ENCODE measurements at places on chromosomes 11 and 22.
A peak's percentile ranks its signal among the peaks of the same experiment; 100 is the strongest.

DNA sequence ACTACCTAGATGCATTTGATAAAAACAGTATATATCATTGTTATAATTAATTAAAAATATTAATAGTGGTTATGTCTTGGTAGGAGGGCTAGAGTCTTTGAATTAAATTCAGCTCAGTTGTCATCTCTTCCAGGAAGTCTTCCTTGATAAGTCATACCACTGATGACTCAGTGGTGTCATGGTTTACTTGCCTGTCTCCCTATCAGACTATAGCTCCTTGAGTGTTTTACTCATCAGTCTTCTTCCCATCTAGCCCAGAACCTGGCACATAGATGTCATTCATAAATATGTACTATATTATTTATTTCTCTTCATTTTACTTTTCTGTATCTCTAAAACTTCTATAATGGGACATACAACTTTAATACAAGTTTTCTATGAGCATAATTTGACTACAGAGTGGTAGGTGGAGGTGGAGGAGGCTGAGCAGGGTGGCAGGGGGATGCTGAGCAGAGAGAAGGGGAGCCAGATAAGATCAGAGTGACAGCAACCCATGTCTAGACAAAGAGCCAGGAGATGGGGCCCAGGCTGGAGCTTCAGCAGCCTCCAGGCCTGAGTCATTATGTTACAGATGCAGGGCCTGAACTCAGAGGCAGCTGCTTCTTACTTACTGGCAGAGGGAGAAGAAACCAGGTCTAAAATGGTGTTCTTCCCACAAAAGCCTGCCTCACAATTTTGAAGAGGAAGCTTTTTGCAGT lies 82.3 kb upstream of the PHOX2A start:
- no peak for DNase-seq

DNA sequence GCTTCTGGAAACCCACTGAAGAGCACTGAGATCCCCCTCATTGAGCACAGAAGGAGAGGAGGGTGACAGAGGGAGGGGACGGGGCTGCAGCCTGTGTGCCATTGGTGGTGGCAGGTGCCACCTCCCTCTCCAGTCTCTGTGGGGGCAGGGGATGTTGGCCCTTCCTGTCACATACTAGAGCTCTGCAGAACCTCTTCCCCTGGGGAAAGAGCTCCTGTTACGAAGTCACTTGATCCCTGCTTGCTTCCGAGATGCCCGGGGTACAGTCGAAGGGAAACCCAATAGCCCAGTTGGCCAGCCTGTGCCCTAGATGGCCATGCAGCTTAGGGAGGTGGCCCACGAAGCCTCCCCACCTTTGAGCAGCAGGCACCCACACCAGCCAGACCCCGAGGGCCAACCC lies 29.4 kb downstream of the DAGLA start:
- DNase-seq, result no peak

GRCh38 chr11:99343117-99343516 lies 322.4 kb downstream of the CNTN5 start:
- no peak for DNase-seq

DNA sequence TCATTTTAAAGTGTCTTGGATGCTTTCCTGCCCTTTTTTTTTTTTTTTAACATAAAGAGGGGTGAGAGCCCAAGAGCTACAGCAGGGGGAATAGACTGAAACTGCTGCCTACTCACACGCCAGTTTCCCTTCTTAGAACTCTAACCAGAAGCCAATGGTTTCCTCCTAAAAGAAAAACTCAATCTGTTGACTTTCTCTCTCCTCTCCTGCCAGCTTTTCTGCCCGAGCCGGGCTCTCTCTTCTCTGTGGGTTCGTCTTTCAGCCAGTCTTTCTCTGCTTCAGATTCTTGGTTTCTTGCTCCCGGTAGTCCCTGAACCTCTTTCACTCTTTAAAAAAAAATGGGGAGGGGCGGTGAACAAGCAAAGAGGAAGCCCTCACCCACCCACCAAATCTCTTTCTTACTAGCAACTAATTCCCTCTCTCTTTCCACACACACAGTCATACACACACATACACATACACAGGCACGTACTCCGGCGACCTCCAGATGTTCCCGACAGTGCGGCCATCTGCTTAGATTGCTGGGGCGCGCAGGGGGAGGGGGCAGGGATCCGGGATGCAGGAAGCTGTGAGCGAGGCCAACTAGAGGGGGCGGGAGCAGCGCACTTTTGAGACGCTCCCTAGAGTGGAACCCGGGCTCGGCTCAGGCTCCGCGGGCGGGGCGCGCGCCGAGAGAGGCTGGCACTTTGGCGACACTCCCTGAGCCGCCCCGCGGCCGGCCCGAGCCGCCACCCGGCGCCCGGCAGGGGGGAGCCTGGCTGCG lies 444 bp upstream of the TSKU start:
- DNase-seq, result peak; percentile 91

- peak; percentile 34 for DNase-seq
These were observed 9.0 kb upstream of the APOBEC3H start for GRCh38 chr22:39087881-39088684.

DNA sequence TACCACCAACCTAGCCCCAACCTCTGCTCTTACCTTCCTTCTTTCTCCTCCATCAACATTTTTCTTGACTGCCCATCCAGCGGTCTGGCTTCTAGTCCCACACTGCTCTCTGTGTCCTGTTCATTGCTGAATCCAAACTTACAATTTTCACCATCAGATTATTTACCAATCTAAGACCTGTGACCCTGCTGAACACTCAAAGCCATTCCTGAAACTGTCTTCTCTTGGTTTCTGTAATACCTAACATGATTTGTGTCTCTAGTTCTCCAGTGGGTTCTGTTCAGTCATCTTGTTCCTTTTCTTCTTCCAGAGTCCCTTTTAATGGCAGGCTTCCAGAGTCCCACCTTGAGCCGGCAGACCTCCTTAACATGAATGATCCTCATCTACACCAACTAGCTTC lies 24.1 kb downstream of the RRAS2 start:
- DNase-seq, result no peak

GRCh38 chr22:20798218-20798617 lies 24.3 kb downstream of the SERPIND1 start:
- no peak for DNase-seq

GRCh38 chr11:134725716-134726639 lies 313.9 kb upstream of the B3GAT1 start:
- DNase-seq, result no peak

- DNase-seq, result no peak
These were observed 105.8 kb downstream of the GAB2 start for GRCh38 chr11:78311702-78312371.

DNA sequence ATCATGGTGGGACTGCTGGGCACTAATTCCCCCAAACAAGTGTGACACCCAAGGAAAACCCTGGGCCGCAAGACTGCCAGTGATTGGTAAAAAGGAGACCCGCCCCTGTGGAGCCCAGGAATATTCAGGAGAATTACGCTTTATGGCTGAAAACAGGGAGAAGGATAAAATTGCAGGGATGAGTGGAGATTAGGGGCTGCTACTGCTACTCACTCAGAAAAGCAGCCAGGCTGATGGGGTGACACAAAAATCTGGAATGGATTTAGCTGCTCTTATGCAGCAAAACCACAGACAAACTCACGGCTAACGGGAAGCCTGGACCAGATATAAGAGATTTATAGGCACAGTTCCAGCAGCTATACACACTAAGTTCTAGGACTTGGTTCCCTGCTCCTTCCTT lies 4.4 kb upstream of the FBXO3 start:
- DNase-seq, result no peak

DNA sequence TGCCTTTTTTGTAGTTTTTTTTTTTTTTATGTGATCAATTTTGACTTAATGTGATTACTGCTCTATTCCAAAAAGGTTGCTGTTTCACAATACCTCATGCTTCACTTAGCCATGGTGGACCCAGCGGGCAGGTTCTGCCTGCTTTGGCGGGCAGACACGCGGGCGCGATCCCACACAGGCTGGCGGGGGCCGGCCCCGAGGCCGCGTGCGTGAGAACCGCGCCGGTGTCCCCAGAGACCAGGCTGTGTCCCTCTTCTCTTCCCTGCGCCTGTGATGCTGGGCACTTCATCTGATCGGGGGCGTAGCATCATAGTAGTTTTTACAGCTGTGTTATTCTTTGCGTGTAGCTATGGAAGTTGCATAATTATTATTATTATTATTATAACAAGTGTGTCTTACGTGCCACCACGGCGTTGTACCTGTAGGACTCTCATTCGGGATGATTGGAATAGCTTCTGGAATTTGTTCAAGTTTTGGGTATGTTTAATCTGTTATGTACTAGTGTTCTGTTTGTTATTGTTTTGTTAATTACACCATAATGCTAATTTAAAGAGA lies 12.5 kb downstream of the CCND1 start:
- DNase-seq, result no peak

DNA sequence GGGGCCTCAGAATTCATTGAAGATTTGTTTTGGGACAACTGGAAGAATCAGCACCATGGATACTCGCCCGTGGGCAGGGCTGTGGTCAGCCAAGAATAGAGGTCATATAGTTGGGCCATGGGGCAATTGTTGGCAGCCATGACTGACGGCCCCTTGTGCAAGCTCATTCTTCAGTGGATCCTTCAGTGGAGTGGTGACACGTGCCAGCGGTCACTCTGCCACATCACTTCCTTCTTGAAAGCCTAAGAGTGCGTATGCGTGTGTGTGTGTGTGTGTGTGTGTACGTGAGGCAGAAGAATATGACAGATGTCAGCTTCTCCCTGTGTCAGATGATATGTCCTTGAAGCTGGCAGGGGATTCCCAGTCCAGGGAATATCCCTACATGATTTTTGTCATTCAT lies 1.8 kb upstream of the IL18BP start:
- DNase-seq, result no peak

- DNase-seq, result no peak
These were observed 3.2 kb downstream of the TUBA8 start for GRCh38 chr22:18113680-18114394.

DNA sequence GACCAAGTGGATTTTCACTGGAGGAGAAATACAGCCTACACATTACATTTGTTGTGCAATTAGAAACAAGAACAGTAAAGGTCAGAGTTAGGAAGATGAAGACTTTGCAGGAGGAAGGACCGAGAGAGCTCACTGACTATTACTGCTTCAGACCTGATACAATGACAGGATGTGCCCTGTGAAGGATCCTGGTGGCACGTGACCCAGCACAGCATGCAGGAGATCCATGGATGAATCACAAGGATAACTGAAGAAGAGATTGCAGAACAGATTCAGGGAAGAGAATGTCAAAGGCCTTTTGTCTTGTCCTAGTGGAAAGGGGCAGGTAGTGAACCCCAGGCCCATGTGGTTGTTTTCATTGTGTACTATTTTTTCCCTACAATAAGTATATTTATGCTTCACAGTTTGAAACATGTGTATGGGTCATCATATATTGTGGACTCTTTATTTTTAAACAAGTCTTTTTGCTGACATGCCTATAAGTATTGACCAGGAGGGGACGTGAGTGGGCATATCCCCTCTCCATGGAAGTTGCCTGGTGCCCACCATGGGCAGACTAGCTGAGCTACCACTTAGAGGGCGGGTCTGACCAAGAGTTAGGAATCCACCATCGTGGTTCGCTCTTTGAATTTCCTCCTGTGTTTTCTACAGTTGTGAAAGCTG lies 44.3 kb downstream of the RASSF10 start:
- DNase-seq, result no peak

GRCh38 chr11:114912826-114913225 lies 234.5 kb downstream of the NXPE2 start:
- no peak for DNase-seq

GRCh38 chr11:76597533-76598425 lies 72.8 kb downstream of the LRRC32 start:
- no peak for DNase-seq

DNA sequence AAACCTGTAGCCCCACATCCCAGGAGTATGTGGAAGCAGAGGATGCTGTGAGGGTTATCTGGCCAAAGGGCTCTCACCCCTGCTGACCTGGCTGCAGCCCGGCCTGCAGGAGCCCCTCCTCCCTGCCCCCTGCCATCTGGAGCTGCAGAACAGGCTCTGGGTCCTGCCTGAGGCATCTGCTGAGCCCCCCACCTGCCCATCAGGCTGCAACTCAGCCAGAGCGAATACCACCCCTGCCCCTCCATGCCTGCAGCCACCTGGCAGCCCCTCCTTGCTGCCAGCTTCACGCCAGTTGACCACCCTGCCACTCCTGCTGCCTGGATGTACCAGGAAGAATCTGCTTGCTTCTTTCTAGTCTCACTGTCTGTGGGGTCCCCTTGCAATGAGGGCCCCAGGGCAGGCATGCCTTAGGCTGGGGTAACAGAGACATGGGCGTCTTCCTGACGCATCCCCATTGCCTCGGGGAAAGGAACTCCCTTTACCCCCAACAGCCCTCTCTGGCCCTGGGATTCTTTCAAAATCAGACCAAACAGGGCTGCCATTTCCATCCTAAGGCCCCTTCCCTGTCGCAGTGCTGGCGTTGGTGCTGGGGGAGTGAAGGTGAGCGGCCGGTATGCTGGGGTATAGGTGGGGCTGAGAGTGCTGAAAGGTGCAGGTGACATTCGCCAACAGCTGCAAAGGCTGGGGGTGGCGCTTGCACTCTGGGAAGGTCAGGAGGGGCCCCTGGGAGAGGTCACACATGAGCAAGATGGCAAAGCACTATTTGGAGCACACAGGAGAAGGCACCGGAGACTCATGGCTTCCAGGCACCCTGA lies 1334.6 kb downstream of the TBC1D22A start:
- DNase-seq, result peak; percentile 1

DNA sequence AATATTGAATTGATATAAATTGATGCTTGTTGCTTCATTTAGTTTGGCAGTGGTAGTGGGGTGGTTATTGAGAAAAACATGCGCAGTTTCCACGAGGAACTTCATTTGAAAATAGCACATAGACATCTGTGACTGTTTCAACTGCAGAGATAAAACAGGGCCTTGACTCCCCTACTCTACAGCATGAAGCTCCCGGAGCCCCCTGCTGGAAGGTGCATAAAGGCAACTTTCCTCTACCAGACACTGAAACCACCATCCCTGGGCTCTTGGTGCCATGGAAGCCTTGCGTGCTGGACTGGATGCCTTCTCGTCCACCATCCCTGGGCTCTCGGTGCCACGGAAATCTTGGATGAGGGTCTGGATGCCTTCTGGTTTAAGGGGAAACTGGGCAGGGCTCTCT lies 195.9 kb downstream of the CSNK2A3 start:
- DNase-seq, result no peak

GRCh38 chr22:25067851-25068421 lies 115.4 kb downstream of the KIAA1671 start:
- DNase-seq, result no peak

DNA sequence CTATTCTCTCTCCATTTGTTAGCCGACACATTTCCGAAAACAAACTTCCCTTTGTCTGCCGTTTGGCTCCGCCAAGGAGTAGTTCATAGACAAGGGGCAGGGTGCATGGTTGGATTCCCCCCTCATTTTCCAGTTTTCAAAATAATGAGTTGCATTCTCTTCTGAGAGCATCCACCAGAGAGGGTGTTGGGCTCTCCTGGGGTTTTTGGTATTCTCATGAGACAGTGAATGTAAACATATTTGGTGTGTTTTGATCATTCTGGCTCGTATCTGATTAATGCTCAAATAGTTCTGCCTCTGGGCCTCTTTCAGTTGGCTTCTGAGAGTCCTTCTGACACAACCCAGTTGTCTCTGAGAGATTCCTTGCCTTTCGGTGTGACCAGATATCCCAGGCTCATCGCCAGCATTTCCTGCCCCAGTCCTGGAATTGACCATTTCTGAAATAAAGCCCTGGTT lies 21.7 kb downstream of the GRAMD4 start:
- no peak for DNase-seq

GRCh38 chr11:45885921-45886721 lies 670 bp downstream of the MAPK8IP1 start:
- DNase-seq, result no peak

- DNase-seq, result no peak
These were observed 23.0 kb upstream of the GDPD4 start for GRCh38 chr11:77324508-77324907.
